Upper lobe of right lung (tissue), 1 donor: ENCODE measurements at places on chromosomes 1 and 21. TPM values are rescaled to one million over a fixed set of nuclear protein-coding genes. Genes with fewer than 3 reads are reported as not detected.

DNA sequence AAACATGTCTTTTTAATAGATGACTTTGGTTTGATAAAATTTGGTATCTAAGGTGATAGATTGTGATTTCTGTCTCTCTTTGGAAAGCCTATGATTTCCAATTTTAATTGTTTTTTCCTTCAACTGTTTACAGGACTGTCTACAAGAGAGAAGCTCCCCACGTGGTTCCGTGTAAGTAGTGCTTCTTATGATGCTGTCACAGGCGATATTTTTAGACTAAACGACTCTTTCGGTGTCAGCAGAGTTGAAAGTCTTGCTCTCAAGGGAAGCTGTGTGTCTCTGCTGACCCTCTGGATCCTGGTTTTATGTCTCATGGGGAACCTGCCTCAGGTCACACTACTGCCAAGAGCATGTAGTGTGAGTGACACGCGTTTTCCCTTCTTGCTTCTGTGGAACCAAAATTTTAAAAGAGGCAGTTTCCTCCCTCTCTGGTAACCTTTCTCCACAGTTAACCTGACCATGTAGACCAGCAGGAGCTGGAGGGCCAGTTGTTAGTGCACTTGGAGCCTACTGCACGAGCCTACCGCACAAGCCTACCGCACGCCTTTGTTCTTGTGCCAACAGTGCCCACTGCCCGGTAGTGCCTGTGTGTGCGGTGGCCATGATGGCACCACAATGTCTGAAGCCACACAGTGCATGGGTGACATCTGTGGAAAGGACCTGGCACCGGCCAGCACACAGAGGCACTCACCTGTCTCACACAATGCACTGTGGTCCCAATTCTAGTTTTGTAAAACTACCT lies 91.9 kb downstream of the PCBP3 start:
- no peak for DNase-seq

- DNase-seq = no peak
These were observed 8.9 kb upstream of the PCBP3 start for GRCh38 chr21:45634511-45635183.

- DNase-seq = no peak
These were observed 11.4 kb downstream of the NCF2 start for GRCh38 chr1:183578856-183579255.

- DNase-seq = no peak
These were observed 7.4 kb downstream of the KCNE1 start for GRCh38 chr21:34504595-34504994.

DNA sequence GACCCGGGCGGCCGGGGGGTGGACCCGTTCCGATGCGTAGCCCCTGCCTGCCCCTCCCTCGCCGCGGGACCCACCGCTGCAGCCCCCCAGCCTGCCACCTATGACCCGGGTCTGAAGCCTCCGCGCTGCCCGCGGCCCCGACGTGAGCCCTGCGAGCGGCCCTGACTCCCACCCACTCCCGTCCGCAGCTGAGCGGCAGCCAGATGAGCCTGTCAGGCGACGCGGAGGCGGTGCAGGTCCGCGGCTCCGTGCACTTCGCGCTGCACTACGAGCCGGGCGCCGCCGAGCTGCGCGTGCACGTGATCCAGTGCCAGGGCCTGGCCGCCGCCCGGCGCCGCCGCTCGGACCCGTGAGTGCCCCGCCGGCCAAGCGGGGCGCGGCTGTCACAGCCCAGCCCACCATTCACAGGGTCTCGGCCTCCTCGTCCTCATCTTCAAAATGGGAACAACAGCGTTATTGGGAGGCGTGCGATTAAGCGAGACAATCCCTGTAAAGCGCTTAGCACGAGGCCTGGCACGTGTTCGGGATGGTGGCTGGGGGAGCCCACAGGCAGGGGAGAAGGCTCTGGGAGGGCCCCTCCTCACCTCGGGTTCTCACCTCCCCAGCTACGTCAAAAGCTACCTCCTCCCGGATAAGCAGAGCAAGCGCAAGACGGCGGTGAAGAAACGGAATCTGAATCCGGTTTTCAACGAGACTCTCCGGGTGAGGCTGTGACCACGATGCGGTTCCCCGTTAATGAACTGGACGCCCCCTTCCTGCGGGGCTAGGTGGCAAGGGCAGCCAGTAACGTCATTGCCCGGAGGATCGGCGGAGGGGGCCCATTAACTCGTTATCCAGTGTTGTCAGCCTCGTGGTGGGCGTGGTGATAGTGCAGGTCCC lies 8.2 kb downstream of the SYTL1 start:
- peak; percentile 90 for DNase-seq

GRCh38 chr1:234972411-234973191 lies 156.0 kb downstream of the TOMM20 start:
- no peak for DNase-seq

GRCh38 chr1:51569284-51570062 lies 47.4 kb upstream of the OSBPL9 start:
- DNase-seq = no peak

- peak; percentile 48 for DNase-seq
These were observed 55.8 kb upstream of the SSBP3 start for GRCh38 chr1:54461731-54462596.

- no peak for DNase-seq
These were observed 18.0 kb downstream of the KIAA1614 start for GRCh38 chr1:180930687-180931086.

GRCh38 chr1:12772520-12772919 lies 1.0 kb upstream of the PRAMEF12 start:
- DNase-seq = no peak

GRCh38 chr1:37725851-37726613 lies 33.7 kb downstream of the CDCA8 start:
- no peak for DNase-seq

The ARHGEF2 gene
- total RNA-seq = 220 TPM

The SOAT1 gene
- total RNA-seq = 116 TPM

The TDRD10 gene
- total RNA-seq = 21.7 TPM

The TTF2 gene
- total RNA-seq = 14.8 TPM

The OR2T11 gene
- not detected for total RNA-seq

The LHX8 gene
- total RNA-seq = not detected

The FMO5 gene
- total RNA-seq = 95.9 TPM

The LPAR3 gene
- total RNA-seq = 3.6 TPM

The SAMD13 gene
- 1.6 TPM for total RNA-seq

The LCE3E gene
- total RNA-seq = not detected

The COL11A1 gene
- 1.7 TPM for total RNA-seq

The RXFP4 gene
- total RNA-seq = not detected

The S100A12 gene
- total RNA-seq = 22.8 TPM
